ENCODE measurements at places on chromosomes 16 and 17.

DNA sequence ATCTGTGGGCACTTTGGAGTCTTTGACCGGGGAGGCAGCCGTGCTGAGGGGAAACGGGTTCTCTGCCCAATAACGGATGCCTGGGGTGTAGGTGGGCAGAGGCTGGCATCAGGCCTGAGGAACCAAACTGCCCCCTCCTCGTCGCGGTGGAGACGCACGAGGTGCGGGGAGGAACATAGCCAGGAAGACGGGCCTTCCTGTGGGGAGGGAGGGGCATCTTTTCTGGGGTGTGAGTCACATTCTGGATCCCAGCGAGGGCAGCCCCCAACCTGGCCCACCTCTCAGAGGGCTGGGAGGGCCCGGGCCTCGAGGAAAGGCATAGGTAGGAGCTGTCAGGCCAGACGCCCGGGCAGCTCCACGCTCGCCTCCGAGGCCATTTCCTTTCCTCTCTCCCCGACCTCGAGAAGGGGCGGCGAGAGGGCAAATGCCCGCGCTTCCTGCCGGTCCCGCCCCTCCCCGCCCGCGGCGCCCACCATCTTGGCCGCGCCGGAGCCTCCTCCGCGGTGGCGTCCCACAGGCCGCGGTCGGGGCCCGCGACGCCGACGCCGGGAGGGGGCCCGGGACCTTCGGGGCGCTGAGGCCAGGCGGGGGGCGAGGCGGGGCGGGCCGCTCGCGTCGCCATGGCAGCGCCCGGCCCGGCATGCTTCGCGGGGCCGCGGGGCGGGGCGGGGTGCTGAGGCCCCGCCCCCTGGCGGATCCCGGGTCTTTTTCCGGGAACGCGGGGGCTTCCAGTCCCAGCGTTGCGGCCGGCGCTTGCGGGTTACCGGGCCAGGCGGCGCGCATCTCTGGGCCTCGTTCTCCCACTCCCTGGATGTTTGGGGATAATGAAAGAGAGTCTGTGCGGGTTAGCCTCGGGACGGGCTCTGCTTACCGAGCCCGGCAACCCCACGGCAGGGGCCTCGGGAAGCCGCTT is 13.2 kb downstream of the RAI1 start:
- no peaks in the 10 kb centered on the region for H3K36me3 ChIP-seq
- peak overlapping the region; percentile 98 for H3K27ac ChIP-seq
- H3K4me3 ChIP-seq = peak overlapping the region; percentile 74
- peak; percentile 75 for DNase-seq
- H3K4me1 ChIP-seq = peaks cover 82% of the 10 kb centered on the region
- H3K27me3 ChIP-seq = no peaks in the 10 kb centered on the region

- peak overlapping the region; percentile 85 for H3K27ac ChIP-seq
- H3K4me3 ChIP-seq = peak overlapping the region; percentile 92
- H3K4me1 ChIP-seq = peaks cover 14% of the 10 kb centered on the region
- H3K27me3 ChIP-seq = no peaks in the 10 kb centered on the region
Observed at GRCh38 chr17:68248891-68249290, 1.0 kb downstream of the AMZ2 start.

DNA sequence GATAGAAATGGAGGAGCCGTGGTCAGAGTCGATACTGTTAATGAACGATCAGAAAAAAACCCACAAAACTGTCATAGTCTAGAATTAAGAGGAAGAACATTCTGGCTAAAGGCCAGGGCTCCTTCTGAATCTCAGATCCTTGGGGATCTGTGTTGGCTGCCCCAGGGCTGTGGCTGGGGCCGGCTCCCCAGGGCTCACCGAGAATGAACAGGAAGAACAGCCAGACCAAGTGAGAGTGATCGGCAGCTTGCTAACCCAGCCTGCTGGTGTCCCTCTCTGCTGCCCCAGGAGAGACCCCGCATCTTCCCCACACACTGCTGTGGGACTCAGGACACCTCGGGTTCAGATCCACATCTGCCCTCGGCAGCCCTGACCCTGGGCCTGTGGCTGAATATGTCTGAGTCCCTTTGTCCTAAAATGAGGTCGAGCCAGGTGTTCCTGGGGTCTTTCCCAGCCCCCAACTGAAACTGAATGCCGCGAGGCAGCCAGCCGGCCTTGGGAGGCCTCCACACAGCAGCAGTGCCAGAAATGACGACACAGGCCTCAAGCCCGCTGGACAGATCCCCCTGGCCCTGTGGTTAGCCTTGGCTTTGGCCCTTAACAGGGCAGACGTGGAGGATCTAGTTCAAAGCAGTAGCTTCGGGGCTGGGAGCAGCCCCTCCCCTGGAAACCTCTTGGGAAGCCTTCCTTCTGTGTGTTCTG is 23.9 kb upstream of the CLEC18A start:
- H3K27me3 ChIP-seq = no peaks in the 10 kb centered on the region
- peaks cover 7% of the 10 kb centered on the region for H3K36me3 ChIP-seq
- peaks cover 26% of the 10 kb centered on the region for H3K4me1 ChIP-seq
- no peak overlapping the region for H3K4me3 ChIP-seq
- peak overlapping the region; percentile 47 for H3K27ac ChIP-seq

DNA sequence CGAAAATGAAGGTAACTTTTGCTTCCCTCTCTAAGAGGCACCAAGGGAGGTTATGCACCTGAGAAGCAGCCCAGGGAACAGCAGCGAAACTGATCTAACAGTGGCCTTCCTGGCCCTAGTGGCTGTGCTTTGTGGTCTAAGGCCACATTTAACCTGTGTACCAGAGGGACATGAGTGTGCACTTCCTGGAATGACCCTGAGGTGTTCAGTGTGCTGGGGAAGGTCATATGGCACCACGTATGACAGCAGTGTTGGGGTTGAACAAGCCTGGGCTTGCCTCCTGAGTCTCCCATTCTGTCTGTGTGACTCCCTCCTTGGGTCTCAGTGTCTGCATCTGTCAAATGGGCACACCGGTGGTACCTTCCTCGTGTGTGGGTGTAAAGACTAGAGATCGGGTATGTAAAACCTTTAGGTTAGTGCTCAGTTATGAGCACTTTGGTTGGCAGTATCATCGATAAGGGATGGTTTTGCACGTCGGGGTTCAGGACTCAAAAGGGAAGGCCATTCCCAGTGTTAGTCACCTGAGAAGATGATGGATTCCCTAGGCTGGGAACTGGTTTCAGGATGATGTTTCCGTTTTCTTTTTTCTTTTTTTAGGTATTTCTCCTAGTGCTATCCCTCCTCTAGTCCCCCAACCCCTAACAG is 31.9 kb downstream of the PLCG2 start:
- H3K27ac ChIP-seq = no peak overlapping the region
- H3K27me3 ChIP-seq = no peaks in the 10 kb centered on the region
- H3K4me3 ChIP-seq = no peak overlapping the region
- DNase-seq = no peak
- no peaks in the 10 kb centered on the region for H3K36me3 ChIP-seq

GRCh38 chr16:88287219-88287618 is 95.5 kb upstream of the ZNF469 start:
- DNase-seq = no peak
- H3K27ac ChIP-seq = no peak overlapping the region

DNA sequence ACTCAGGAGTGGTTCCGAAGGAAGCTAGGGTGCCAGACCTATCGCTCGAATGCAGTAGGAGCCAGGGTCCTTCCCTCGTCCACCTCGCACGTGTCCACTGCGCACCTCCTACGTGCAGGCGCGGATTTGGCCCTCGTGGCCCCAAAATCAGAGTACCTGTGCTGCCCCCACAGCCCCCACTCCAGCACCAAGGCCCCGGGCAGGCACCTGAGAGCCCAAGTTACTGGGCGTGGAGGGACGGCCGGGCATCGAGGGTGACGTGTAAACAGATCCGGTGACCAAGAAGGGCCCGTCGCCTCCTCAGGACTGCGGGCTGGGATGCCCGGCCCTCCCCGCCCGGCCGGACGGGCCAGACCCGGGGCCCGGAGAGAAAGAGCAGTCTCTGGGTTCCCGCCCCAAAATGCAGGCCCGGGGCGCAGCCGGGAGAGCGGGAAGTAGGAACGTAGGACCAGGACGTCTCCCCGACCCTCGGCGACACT is 492 bp downstream of the SLC25A39 start:
- DNase-seq = no peak
- H3K4me3 ChIP-seq = peak overlapping the region; percentile 77
- H3K27me3 ChIP-seq = no peaks in the 10 kb centered on the region
- peaks cover 21% of the 10 kb centered on the region for H3K4me1 ChIP-seq
- peaks cover 4% of the 10 kb centered on the region for H3K36me3 ChIP-seq

- no peak for DNase-seq
- peaks cover 15% of the 10 kb centered on the region for H3K36me3 ChIP-seq
- H3K27me3 ChIP-seq = peaks cover 4% of the 10 kb centered on the region
- peak overlapping the region; percentile 14 for H3K27ac ChIP-seq
- H3K4me3 ChIP-seq = no peak overlapping the region
Observed at GRCh38 chr17:4003501-4004421, 39.5 kb upstream of the ATP2A3 start.

DNA sequence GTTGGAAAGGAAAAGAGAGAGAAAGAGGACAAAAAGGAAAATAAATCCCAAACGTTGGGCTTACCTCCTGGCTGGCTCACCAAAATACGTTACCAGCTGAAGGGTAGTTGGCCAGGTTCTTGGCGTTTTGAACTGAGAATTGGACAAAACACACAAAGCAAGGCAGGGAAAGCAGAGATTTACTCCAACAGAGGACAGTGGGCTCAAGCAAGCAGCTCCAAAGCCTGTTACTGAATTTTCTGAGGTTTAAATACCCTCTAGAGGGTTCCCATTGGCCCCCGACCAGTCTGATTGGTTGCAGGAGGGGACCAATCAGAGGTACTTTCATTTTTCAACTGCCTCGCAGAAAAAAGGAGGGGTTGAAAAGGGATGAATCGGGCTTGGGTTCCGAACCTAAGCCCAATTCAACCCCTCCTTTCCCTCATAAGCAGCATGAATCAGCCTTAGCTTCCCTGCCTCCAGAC is 55.6 kb upstream of the ALOX12 start:
- H3K4me1 ChIP-seq = no peaks in the 10 kb centered on the region
- no peak for DNase-seq
- no peak overlapping the region for H3K27ac ChIP-seq
- no peak overlapping the region for H3K4me3 ChIP-seq

- no peaks in the 10 kb centered on the region for H3K27me3 ChIP-seq
- no peak overlapping the region for H3K27ac ChIP-seq
- H3K4me3 ChIP-seq = no peak overlapping the region
- no peak for DNase-seq
Observed at GRCh38 chr16:50747207-50747956, 5.5 kb downstream of the CYLD start.

GRCh38 chr17:66169839-66170238 is 22.1 kb downstream of the CEP112 start:
- no peaks in the 10 kb centered on the region for H3K36me3 ChIP-seq
- no peak overlapping the region for H3K27ac ChIP-seq
- peaks cover 21% of the 10 kb centered on the region for H3K4me1 ChIP-seq
- no peak for DNase-seq
- H3K27me3 ChIP-seq = no peaks in the 10 kb centered on the region

GRCh38 chr16:28879261-28879840 is 1.1 kb downstream of the ATP2A1 start:
- peaks cover under 1% of the 10 kb centered on the region for H3K36me3 ChIP-seq
- H3K27ac ChIP-seq = no peak overlapping the region
- DNase-seq = no peak
- peaks cover 9% of the 10 kb centered on the region for H3K4me1 ChIP-seq
- no peaks in the 10 kb centered on the region for H3K27me3 ChIP-seq

DNA sequence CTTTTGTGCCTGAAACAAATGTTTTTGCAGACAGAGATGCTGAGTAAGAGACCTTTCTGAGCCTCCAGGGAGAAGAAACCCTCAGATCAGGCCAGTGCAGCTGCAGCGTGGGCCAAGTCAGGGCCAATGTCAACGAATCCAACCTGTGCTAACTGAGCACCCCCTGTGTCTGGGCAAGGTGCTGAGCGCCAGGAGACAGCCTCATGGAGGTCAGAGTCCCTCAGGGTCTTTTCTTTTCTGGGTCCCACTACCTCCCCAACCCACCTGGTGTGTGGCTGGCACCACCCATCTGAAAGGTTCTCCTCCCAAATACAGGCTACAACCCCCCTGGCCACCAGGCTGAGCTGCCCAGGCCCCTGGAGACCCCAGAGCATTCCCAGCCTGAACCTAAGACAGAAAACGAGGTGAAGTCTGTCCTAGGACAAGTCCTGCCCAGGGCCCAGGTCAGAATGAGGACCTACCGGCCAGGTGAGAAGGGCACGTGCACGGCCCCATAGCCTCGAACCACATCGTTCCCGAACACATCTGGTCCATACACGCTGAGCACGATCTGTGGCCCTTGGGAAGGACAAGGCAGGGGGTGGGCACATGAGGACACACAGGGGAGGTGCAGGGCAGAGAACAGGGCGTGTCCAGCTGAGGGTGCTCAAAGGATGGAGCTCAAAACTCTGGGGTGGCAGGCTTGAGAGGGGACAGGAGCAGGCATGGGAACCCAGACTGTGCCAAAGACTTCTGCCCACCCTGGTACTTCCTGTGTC is 15.0 kb downstream of the B9D1 start:
- no peaks in the 10 kb centered on the region for H3K27me3 ChIP-seq
- H3K36me3 ChIP-seq = peaks cover 6% of the 10 kb centered on the region
- H3K4me3 ChIP-seq = no peak overlapping the region
- peaks cover 7% of the 10 kb centered on the region for H3K4me1 ChIP-seq
- DNase-seq = no peak
- H3K27ac ChIP-seq = peak overlapping the region; percentile 62

- H3K36me3 ChIP-seq = peaks cover under 1% of the 10 kb centered on the region
- no peak for DNase-seq
- H3K4me1 ChIP-seq = peaks cover 14% of the 10 kb centered on the region
- H3K4me3 ChIP-seq = peak overlapping the region; percentile 71
Observed at GRCh38 chr16:85899444-85899843, 482 bp downstream of the IRF8 start.

- H3K27me3 ChIP-seq = peaks cover 13% of the 10 kb centered on the region
- DNase-seq = no peak
- no peak overlapping the region for H3K27ac ChIP-seq
- H3K36me3 ChIP-seq = no peaks in the 10 kb centered on the region
- H3K4me1 ChIP-seq = no peaks in the 10 kb centered on the region
Observed at GRCh38 chr16:76487411-76488064, 210.3 kb downstream of the CNTNAP4 start.
